ENCODE measurements at places on chromosomes 3 and 15.

- DNase-seq: no peak
These were observed 241.8 kb downstream of the ARRDC4 start for GRCh38 chr15:98202256-98202655.

DNA sequence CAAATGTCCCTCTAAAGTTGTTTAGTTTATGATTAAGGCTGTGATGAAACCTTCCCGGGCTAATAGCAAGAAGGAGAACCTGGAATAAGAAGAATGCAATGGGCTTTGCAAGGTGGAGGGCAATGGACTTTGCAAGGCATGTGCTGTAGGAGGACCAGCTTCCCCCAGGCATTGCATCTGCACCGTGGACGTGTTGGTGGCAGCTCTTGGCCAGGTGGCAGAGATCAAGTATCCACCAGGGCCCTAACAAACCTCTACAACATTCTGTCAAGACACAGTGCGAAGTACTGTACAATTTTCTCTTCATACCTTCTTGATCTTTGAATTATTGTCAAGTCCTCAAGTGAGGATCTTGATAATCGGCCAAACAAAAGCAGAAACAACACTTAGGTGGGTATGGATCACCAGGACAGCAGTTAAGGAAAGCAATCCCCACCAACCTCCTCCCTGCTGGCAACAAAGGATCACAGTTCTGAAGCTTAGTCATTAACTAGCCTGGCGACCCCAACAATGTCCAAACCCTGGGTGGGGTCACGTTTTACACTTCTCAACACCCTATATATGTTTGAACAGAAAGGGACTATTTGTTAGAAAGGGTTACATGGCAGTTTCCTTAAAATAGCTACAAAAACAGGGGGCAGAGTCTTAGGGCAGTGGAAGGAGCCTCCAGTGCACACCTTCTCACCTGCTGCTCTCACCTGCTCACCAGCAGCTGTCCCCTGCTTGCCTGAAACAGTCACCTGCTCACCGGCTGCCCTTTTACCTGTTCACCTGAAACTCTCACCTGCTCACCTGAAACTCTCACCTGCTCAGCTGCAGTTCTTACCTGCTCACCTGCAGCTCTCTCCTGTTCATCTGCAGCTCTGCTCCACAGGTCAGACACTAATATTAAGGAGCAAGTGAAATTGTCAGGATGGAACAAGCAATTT is 137.9 kb upstream of the LIPC start:
- no peak for DNase-seq

DNA sequence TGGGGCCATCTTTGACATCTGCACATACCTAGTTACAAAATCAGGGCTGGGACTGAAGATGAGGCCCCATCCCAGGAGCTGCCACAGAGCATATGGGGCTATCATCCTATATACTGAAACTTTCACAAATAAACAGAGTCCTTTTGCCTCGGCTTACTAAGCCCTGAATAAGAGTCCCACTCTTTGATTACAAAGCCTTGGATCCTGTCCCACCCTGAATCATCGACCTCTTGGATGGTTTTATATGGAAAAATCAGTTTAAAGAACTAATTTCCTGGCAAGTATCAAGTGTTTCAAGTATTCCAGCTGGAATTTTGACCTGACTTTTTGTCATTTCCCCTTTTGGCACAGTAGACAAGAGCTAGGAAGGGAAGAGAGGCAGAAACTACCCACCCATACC is 331.3 kb upstream of the FRG2C start:
- no peak for DNase-seq

- DNase-seq: no peak
These were observed 57.5 kb upstream of the PRR23E start for GRCh38 chr3:127135241-127136023.

DNA sequence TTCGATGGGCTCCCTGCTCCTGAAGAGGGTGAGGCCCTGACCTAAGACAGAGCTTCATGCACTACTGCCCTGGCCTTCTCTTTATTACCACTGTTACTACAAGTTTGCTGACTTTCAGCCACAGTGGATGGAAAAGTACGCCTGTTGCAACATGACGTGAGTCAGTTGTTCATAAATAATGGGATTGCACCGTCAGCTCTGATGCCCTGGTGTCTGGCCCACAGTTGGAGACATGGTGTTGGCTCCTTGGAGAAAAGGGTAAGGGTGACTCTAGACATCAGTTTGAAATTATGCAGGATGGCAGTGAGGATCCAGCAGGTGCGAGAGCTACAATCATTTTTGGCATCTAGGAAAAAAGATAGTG is 5.5 kb downstream of the PAQR5 start:
- DNase-seq: peak; percentile 86

- DNase-seq: no peak
These were observed 124.5 kb downstream of the MAGI1 start for GRCh38 chr3:65914032-65914739.

- DNase-seq: no peak
These were observed 67.5 kb downstream of the MME start for GRCh38 chr3:155147588-155147987.

Measured in RCC 7860 (cell line).